ENCODE measurements at places on chromosomes 13 and 19. TPM values are rescaled to one million over a fixed set of nuclear protein-coding genes. Genes with fewer than 3 reads are reported as not detected.

GRCh38 chr19:2543463-2544442 is 67.8 kb downstream of the GADD45B start:
- peak; percentile 93 for DNase-seq
- no peaks in the 10 kb centered on the region for H3K27me3 ChIP-seq
- H3K4me3 ChIP-seq = peak overlapping the region; percentile 19
- H3K27ac ChIP-seq = peak overlapping the region; percentile 96

DNA sequence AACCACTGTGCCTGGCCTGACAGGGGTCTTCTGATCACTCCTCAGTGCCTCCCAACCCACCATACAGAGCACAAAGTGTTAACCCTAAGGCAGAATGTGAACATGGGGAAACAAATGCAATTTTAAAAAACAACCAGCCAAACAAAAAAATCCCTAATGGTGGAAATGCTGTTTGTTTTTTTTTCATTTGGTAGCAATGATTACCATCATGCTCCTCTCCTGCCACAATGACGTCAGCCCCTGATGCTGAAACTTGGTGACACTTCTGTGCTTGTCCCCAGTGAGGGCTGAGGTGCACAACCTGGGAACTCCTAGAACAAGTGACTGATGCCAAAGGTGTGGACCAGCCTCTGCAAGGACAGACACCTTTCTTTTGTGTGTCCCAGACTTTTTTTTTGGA is 4.0 kb upstream of the TSPAN16 start:
- H3K4me3 ChIP-seq = no peak overlapping the region
- H3K27ac ChIP-seq = no peak overlapping the region
- no peaks in the 10 kb centered on the region for H3K27me3 ChIP-seq
- peaks cover 6% of the 10 kb centered on the region for H3K4me1 ChIP-seq
- no peaks in the 10 kb centered on the region for H3K36me3 ChIP-seq

The GRIN3B gene
- total RNA-seq = not detected

DNA sequence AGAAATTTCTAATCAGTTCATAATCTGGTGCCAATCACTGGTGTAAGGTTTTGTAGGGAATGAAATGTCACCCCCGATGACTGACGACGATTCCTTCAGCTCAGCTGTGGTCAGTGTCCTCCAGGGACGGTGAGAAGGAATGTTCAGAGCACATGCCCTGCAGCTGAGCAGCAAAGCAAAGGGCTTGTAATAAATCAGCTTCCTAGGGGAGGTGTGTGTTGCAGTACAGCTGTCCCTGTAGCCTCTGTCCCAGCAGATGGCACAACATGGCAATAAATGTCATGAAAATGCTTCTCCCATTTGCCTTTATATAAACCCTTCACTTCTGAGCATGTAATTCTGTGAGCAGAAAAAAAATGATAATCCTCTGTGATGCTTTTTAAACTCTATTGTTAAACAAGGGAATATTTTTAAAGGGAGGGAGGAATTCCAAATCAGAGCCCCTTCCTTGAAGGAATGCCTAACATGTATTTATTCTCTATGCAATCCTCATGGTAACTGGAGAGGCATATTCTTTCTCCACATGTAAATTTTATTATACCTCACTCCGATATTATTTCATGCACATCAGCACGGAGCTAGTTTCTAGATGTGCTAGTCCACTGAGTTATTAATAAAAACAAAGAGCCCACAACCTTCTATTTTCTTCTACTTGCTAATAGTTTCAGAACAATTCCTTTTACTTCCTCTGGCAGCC is 102.5 kb downstream of the FAM216B start:
- no peak overlapping the region for H3K27ac ChIP-seq
- H3K36me3 ChIP-seq = no peaks in the 10 kb centered on the region
- DNase-seq = no peak
- H3K4me1 ChIP-seq = peaks cover 17% of the 10 kb centered on the region

The ADGRL1 gene
- 17.8 TPM for total RNA-seq

GRCh38 chr13:67224148-67224846 is 5.8 kb downstream of the PCDH9 start:
- H3K27ac ChIP-seq = no peak overlapping the region
- H3K4me1 ChIP-seq = peaks cover 13% of the 10 kb centered on the region
- H3K4me3 ChIP-seq = peak overlapping the region; percentile 39
- peaks cover 16% of the 10 kb centered on the region for H3K27me3 ChIP-seq
- H3K36me3 ChIP-seq = no peaks in the 10 kb centered on the region

The TUBA3C gene
- not detected for total RNA-seq

GRCh38 chr13:110124201-110124940 is 182.6 kb downstream of the COL4A1 start:
- H3K27me3 ChIP-seq = no peaks in the 10 kb centered on the region
- no peak overlapping the region for H3K4me3 ChIP-seq
- no peak for DNase-seq
- no peak overlapping the region for H3K27ac ChIP-seq
- no peaks in the 10 kb centered on the region for H3K36me3 ChIP-seq

The CFAP97D2 gene
- not detected for total RNA-seq

The POLR2I gene
- 83.8 TPM for total RNA-seq

The ARRDC5 gene
- total RNA-seq = not detected

DNA sequence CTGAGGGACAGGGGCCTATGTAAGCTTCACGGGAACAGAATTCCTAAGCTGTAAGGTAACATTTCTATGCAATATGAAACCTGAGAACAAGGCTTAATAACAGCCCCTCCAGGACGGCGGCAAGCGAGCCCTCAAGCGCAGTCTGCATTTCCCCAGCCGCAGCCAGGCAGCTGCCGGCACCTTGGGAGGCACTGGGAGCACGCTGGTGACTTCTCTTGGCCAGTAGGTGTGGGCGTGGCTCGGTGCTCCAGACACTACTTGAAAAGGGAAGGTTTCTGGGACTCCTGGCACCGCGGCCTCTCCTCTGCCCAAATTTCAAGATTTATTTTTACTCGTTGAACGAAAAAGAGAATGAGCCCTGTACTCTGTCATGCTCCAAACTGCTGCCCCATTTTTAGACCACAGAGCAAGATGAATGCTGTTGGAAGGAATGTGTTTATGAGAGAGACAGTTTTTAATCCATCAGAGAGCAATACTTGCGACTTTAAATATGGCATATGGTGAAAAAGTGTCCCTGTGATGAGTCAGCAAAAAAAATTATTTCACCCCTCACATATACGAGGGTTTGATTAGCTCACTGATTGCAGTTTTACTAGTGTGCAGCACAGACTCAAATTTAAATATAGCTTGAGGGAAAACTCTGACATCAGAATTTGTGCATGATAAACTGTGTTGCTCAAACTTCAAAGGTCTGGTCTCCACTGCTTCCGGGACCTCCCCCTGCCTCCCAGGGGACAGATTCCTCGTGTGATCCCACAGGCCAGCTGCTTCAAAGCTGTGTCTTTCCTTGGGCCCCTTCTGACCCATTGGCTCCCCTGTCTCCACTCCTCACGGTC is 81.2 kb downstream of the COL4A2 start:
- peak; percentile 46 for DNase-seq
- peaks cover 7% of the 10 kb centered on the region for H3K36me3 ChIP-seq
- peaks cover 14% of the 10 kb centered on the region for H3K4me1 ChIP-seq
- peak overlapping the region; percentile 94 for H3K27ac ChIP-seq

The NDFIP2 gene
- total RNA-seq = 37.1 TPM

GRCh38 chr13:105740739-105741138 is 794.7 kb downstream of the EFNB2 start:
- no peaks in the 10 kb centered on the region for H3K27me3 ChIP-seq
- no peak overlapping the region for H3K4me3 ChIP-seq
- no peaks in the 10 kb centered on the region for H3K36me3 ChIP-seq
- no peak for DNase-seq

The PTPRS gene
- 27.5 TPM for total RNA-seq

The TECR gene
- 77.6 TPM for total RNA-seq

The KLK15 gene
- not detected for total RNA-seq

The PSG7 gene
- not detected for total RNA-seq

The ACER1 gene
- not detected for total RNA-seq

DNA sequence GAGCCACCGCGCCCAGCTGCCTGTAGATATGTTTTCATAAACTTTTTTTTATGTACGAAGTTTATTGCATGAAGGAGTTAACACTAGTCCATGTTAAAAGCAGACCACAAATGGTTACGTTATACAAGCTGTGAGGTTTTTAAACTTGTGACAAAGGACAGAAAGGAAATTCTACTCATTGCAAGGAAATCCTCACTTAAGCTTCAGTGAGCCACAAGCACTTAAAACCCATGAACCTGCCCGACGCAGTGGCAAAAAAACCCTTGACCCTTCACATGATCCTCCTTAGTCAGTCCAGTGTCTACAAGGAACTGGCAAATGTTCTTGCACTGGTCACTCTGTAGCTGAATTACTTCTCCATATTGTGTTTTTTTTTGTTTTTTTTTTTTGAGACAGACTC is 4.2 kb downstream of the MPND start:
- peaks cover 7% of the 10 kb centered on the region for H3K36me3 ChIP-seq
- H3K4me1 ChIP-seq = no peaks in the 10 kb centered on the region
- H3K27ac ChIP-seq = no peak overlapping the region
- no peaks in the 10 kb centered on the region for H3K27me3 ChIP-seq

- no peak overlapping the region for H3K27ac ChIP-seq
- H3K4me1 ChIP-seq = peaks cover 10% of the 10 kb centered on the region
- no peak for DNase-seq
- no peak overlapping the region for H3K4me3 ChIP-seq
Measured at GRCh38 chr13:30119476-30119875, 187.9 kb downstream of the KATNAL1 start.

The ATP13A1 gene
- total RNA-seq = 27.1 TPM

DNA sequence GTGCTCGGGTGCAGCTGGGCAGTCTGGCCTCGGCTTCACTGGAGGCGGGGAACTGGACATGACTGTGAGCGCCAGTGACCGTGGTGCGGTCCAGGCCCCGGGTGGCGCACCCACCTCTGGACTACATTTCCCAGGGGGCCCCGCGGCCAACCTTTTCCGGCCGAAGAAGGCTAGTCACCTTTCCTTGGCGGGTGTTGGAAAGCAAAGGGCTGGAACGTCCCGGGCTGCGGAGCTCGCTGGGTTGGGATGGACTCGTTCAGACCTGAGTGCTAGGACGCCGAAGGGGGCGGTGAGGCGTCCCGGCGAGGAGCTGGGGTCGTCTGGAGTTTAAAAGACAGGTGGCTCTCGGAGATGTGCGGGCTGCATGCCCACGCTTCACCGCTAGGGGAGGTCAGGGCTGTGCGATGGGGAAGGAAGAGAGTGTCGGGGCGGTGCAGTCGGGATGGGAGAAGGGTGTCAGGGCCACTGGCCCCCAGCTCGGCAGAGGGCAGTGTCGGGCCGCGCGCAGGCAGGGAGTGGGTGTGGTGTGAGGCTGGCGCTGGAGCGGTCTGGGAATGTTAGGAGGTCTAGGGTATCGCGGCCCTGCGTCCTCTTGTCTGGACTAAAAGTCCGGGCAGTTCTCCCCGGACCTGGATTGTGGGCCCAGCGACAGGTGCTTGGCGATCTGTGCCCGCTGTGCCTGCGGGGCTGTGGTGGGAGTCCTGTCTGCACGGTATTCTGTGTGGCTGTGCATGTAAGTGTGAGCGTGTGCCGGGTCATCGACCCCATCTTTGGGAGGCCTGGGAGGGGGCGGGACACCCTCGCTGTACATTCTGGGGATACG is 57.1 kb downstream of the ZNF568 start:
- DNase-seq = peak; percentile 89
- H3K27ac ChIP-seq = peak overlapping the region; percentile 68
- peaks cover 14% of the 10 kb centered on the region for H3K4me1 ChIP-seq

The MLLT1 gene
- total RNA-seq = 29.6 TPM

DNA sequence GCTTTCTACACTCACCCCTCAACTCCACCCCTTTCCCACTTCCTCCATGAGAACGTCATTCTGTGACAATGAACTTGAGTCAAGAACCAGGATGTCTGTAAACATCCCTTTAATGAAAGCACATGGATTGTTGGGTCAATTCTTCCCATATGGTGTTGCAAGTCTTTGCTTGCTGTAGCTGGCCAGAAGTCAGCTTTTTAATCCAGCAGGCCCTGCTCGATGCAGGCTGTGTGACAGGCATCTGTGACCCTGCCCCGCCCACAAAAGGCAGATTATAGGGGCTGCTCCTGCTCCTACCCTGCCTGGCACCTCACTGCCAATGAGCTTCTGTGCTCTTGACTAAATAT is 78.0 kb downstream of the STARD13 start:
- H3K4me3 ChIP-seq = no peak overlapping the region
- H3K36me3 ChIP-seq = no peaks in the 10 kb centered on the region
- no peak for DNase-seq

- no peak overlapping the region for H3K27ac ChIP-seq
- H3K4me3 ChIP-seq = no peak overlapping the region
- no peaks in the 10 kb centered on the region for H3K27me3 ChIP-seq
Measured at GRCh38 chr13:114148521-114148855, 16.1 kb upstream of the RASA3 start.

The MATK gene
- total RNA-seq = 0.80 TPM

GRCh38 chr13:89490661-89491060 is 1819.5 kb downstream of the SLITRK5 start:
- no peaks in the 10 kb centered on the region for H3K36me3 ChIP-seq
- no peaks in the 10 kb centered on the region for H3K27me3 ChIP-seq
- H3K27ac ChIP-seq = no peak overlapping the region
- H3K4me1 ChIP-seq = no peaks in the 10 kb centered on the region
- no peak overlapping the region for H3K4me3 ChIP-seq
- no peak for DNase-seq

GRCh38 chr19:44808463-44809371 is at the start of gene BCAM:
TSS of gene BCAM (plus strand) at chr19:44809103. CDS start at chr19:44809125, 22 bp downstream.
- H3K4me1 ChIP-seq = peaks cover 19% of the 10 kb centered on the region
- H3K4me3 ChIP-seq = peak within 1 kb of the TSS; percentile 91
- peak within 1 kb of the TSS; percentile 84 for H3K27ac ChIP-seq
- peak; percentile 87 for DNase-seq
- H3K27me3 ChIP-seq = no peaks in the 10 kb centered on the region
- no peaks in the 10 kb centered on the region for H3K36me3 ChIP-seq

The KCTD4 gene
- not detected for total RNA-seq

- no peak overlapping the region for H3K4me3 ChIP-seq
- peaks cover 40% of the 10 kb centered on the region for H3K4me1 ChIP-seq
Measured at GRCh38 chr13:43662976-43663375, 123.8 kb downstream of the ENOX1 start.

GRCh38 chr13:88288326-88288725 is 617.2 kb downstream of the SLITRK5 start:
- H3K27ac ChIP-seq = no peak overlapping the region
- H3K4me3 ChIP-seq = no peak overlapping the region
- no peaks in the 10 kb centered on the region for H3K27me3 ChIP-seq
- H3K36me3 ChIP-seq = no peaks in the 10 kb centered on the region
- no peak for DNase-seq
- H3K4me1 ChIP-seq = no peaks in the 10 kb centered on the region

The HIPK4 gene
- not detected for total RNA-seq

DNA sequence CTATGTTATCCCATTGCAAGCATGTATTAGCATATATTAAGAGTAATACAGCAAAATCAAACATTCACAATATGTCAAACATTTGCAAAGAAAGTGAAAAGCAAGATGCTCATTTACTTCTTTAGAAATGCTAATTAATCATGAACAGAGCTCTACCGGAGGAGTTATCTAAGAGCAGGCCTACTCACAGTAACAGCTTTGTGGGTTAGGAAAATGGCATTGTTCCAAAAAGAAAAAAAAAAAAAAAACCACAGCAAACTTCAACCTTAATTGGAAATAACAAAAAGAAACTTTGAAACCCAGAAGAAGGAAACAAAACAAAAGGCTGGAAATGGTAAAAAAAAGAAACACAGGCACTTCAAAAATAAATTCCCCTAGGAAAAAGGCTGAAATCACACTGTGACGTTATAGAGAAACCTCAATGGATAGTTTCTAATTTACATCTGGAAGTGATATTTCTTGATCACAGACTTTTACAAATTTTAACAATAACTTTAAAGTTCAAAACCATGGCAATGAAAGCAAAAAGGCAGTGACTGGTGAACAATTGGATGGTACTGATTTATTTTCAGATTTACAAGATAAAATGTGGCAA is 1236.8 kb upstream of the SPRY2 start:
- no peaks in the 10 kb centered on the region for H3K4me1 ChIP-seq
- H3K27ac ChIP-seq = no peak overlapping the region
- DNase-seq = no peak
- H3K36me3 ChIP-seq = no peaks in the 10 kb centered on the region
- H3K27me3 ChIP-seq = no peaks in the 10 kb centered on the region
- H3K4me3 ChIP-seq = no peak overlapping the region
